IPS-NIHi11 (cell line): ENCODE measurements at places on chromosomes 2 and 18.
A peak's percentile ranks its signal among the peaks of the same experiment; 100 is the strongest.

DNA sequence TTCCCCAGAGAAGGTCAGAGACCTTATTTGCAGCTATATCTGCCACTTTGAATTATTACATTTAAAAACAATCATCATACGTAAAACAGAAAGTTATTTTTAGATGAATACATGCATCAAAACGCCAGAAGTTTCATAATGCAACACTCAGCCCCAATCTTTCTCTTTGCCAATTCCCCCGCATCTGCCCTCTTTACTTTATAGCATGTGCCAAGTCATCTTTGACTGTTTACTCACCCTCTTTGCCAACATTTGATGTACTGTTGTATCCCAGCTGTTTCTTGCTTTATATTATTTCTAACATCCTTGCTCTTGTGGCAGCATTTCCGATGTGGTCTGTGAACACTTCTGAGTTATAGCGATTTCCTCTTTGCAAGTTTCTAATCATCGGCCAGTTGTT, 86.2 kb downstream of the CRIM1 start:
- DNase-seq: no peak

DNA sequence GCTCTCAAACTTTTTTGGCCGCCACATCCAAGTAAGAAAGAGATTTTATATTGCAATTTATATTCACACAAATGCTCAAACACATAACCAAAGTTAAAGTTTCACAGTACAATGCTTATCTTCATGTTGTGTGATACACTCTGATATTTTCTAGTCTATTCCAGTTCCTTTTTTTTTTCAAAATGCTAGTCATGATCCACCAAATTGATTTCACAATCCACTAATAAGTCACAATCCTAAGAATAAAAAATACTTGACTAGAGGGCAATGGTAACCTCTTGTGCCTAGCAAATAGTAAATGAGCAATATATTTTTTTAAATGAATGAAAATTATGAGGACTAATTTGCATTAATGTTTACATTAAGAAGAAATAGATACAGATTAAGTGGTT, 5.8 kb upstream of the PTPN4 start:
- DNase-seq: no peak

- DNase-seq: peak; percentile 67
Observed at GRCh38 chr2:232444409-232445148, 11.4 kb upstream of the ALPI start.

DNA sequence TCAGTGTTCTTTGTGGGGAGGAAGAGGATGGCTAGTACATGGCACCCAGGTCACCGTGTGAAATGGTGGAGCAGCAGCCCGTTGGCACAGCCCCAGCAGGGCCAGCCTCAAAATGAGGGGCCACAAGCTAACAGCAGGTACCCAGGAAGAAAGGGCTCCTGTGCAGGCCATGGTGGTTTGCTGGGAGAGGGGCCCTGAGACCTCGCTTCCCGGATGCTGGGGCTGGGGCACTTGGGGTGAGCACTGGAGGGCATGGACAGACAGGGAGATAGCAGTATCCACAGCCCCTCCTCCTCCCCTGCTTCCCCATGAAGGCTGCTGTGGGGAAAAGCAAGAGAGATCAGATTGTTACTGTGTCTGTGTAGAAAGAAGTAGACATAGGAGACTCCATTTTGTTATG, 16.2 kb upstream of the TEX44 start:
- DNase-seq: no peak

- no peak for DNase-seq
Observed at GRCh38 chr2:205078762-205079161, 533.5 kb downstream of the PARD3B start.

DNA sequence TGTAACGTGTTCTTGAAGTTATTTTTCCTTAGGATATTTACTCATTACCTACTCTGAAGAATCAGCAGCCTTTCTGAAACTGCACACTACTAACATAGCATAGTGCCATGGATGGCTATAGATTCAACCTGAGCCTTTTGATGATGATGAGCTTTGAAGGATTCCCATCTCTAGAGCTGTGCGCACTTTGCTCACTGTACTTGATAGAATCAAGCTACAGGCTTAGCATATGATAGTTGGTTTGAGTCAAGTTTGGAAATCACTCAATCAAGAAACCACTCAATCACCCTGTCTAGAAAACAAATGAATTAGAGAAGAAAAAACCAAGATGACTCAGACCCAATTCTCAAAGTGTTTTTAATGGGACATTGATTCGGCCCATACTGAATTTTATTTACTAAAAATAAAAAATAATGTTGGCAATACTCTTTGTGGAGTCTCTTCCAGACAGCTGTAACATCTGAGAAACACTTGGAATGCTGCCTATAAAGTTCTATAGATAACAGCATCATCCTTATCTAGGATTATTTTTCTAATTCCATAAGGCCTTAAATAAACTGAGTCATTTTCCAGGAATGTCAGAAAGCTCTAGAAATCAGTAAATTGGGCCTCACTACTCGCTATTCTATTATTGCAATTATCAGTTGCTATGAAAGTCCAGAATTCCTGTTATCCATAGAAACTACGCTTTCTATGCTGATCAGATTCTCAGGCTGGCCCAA, 259.0 kb upstream of the ERBB4 start:
- no peak for DNase-seq

DNA sequence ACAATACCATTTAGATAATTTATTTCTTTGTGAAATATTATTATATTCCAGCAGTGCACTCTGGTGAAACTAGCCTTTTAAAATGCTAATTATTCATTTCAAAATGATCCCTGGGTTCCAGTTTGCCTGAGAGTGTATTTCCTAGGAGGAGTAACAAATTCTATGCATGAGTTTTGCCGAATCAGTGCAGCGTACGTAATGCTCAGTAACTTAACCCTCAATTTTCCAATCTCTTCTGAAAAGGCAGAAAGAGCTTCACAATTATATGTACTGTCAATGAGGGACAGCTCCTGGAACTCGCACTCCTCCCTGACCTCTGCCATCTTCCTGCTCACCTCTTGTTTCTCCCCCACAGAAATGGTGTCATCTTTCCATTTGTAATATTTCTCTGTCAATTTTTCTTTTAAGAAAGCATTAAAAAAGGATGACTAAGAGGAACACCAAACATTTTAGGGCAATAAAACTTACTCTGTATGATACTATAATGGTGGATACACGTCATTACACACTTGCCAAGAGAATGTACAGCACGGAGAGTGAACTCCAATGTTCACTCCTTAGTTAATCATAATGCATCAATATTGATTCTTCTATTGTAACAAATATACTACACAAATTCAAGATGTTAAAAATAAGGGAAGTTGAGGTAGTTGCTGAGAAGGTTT, 25.7 kb upstream of the XIRP2 start:
- no peak for DNase-seq

DNA sequence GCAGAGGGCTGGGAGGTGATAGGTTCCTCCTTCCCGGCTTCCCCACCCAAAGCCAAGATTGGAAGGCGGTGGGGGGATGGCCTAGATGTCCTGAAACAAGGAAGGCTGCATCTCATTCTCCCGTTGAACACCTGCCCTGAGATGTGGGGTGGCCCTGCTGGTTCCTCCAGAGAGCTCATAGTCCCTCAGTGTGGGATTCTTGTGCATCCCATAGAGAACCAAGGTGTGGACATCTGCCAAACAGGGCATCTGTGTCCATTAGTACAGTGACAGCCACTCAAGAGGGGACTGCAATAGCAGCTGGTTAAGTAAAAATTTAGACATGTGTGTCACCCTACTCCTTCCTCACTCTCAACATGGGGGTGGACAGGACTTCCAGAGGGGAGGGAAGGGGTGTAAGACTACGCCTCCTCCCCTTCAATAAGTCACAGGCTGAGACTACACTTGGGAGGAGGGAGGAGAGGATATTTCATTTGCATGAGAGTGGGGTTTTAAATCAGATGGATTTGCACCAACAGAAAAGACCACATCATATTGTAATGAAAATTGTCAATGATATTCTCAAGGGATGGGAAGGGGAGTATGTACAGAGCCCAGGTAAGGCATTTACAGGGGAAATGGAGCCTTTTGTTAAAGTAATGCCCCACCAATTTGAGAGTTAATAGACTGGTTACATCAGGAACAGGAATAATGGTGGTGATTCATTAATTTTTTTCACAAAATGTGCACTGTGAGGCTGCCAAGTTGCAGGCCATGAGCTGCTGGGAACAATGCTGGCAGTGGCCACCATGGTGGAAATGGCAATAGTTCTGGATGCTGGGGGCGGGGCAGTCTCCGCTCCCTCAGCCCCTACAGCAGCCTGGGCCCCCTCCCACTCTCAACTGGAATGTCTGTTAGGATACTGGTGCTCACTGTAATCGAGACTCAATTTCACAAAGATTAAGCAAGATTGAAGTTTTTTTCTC, 80.6 kb downstream of the TEX51 start:
- no peak for DNase-seq

GRCh38 chr2:134122610-134123009, 131.3 kb upstream of the MGAT5 start:
- DNase-seq: peak; percentile 53

GRCh38 chr2:241267249-241268067, 48.0 kb downstream of the HDLBP start:
- no peak for DNase-seq

DNA sequence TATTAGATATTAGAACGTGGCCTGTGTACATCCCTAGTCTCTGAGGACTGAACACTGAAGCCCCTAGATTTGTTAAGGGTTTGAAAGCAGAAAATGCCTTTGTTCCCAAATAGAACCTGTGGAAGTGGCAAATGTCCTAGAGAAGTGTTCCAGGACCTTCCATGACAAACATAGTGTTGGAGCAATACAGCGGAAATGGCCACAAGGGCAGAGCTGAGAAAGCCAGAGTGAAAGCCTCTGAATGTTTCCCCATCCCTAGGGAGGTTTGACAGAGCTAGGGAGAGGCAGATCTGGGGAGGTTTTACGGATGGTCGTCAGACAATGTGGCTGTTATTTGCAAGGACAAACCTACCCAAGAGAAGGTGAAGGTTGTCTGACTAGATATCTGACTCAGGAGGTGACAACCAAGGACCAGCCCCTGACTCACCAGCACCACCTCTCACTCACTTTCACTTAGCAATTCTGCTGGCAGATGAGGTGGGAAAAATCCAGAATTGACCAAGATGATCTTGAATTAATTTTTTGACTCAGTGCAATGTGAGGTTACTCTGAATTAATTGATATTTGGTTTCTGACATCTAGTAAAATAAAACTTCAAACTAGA, 24.1 kb downstream of the RBM43 start:
- peak; percentile 10 for DNase-seq

DNA sequence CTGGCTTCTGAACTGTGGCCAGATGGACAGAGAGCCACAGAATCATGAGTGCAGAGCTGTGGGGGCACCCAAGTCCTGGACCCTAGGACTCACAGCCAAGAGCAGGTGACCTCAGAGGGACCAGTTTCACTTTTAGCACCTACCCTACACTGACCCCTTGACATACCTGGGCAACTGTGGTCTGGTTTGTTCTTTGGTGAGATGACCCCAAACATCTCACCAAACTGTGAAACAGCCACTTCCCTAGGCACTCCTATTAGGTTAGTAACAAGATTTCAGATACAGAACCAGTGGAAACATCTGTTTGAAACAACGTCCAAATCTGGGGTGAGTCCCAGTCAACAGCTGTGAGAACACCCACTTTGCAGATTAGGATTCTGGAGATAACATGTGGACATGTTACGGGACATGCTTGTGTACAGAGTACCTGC, 1.9 kb upstream of the ZFP36L2 start:
- DNase-seq: no peak

DNA sequence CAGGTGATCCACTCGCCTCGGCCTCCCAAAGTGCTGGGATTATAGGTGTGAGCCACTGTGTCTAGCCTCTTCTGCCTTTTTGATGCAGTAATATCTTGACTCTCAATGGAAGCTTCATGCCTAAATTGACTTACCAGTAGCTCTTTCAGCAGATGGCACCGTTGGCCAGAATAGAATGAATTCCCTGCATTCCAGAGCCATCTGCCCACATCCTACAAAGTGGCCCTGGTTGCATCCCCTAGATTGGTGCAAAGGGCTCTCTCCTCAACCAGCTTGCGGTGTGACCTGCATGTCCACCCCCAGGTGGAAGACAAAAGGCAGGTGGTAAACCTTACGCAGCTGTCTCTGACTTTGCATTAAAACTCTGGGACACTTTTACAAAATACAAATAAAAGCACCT, 4.4 kb upstream of the PARD6G start:
- DNase-seq: no peak

- DNase-seq: no peak
Observed at GRCh38 chr18:79545736-79546171, 133.8 kb upstream of the CTDP1 start.

GRCh38 chr2:236548179-236548921, 21.3 kb upstream of the ACKR3 start:
- no peak for DNase-seq

- DNase-seq: no peak
Observed at GRCh38 chr2:230904856-230905447, 20.1 kb downstream of the GPR55 start.

DNA sequence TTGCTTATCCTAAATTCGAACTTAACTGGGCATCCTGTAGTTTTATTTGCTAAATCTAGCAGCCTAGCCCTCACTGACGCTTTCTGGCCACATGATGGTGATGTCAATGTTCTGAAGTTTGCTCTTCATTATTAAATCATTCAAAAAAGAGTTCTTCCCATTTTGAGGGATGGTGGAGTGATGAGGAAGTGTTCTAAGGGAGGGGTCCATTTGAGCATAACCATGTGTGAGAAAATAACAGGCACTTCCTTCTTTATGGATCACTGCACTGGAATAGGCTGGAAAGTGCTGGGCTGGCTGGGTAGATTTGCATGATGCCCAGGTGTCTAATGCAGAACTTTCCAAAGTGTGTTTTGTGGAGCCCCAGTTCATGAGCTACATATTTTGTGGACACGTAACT, 74.2 kb downstream of the TNFRSF11A start:
- DNase-seq: no peak

DNA sequence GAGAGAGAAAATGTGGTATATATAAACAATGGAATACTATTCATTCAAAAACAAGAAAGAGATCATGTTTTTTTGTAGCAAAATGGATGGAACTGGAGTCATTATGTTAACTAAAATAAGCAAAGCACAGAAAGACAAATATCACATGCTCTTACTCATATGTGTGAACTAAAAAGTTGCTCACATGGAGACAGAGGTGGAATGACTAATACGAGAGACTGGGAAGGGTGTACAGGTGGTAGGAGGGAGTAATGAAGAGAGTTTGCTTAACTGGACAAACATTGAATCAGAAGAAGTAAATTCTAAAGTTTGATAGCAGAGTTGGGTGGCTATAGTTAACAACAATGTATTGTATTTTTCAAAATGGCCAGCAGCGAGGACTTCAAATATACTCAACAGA, 1080.7 kb upstream of the CHAC2 start:
- DNase-seq: no peak
